ENCODE measurements at places on chromosomes 4 and X.

- no peak for DNase-seq
Observed at GRCh38 chr4:11252149-11252548, 176.5 kb downstream of the HS3ST1 start.

GRCh38 chrX:112457788-112458187 is 221.9 kb downstream of the LHFPL1 start:
- DNase-seq: no peak

- DNase-seq: no peak
Observed at GRCh38 chr4:96471956-96472867, 632.3 kb downstream of the PDHA2 start.

DNA sequence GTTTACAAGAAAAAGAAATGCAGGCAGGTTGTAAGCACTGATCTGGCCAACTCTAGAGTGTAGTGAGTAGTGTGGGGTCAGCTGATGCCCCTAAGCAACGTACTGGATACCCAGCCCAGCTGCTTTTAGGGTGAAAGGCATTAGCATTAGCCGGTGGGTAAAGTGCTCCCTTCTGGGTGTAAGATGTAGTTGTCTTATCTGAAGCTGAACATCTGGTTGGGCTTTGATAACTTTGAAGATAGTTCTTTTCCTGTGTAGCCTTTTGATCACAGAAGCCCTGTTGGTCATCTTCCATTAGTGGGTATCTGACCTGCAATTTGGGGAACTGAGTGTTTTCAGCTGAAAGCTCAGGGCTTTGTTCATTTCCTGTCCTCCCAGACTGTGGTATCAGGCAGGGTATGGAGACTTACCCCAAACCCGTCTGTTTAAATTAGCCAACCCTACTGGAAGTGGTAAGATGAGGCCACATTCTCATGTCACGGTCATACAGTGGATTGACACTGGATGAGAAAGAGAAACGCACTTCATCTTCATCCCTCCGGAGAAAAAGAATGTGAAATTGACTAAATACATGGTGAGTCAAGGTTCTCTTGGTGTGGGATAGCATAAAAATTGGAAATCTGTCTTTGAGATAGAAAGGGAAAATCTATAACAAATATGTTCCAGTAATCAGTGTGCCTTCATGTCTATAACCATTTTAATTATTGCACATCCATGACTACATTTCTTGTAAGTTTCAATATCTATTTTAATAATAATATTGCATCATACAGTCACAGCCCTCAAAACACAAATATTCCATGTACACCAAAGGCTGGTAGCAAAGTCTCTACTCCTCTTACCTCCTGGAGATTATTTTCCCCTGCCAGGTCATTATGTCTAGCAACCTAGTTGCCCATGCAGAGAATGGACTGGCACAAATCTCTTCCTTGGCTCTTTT is 8.7 kb downstream of the RHOH start:
- DNase-seq: no peak

- no peak for DNase-seq
Observed at GRCh38 chr4:152996111-152996571, 60.0 kb downstream of the FHDC1 start.

- no peak for DNase-seq
Observed at GRCh38 chrX:18883234-18883960, 100.5 kb downstream of the PHKA2 start.
